ENCODE measurements at places on chromosomes 4 and X.

GRCh38 chrX:23436875-23437274 is 102.2 kb downstream of the PTCHD1 start:
- DNase-seq: no peak

- no peak for DNase-seq
Observed at GRCh38 chr4:184358521-184359232, 115.7 kb downstream of the IRF2 start.

DNA sequence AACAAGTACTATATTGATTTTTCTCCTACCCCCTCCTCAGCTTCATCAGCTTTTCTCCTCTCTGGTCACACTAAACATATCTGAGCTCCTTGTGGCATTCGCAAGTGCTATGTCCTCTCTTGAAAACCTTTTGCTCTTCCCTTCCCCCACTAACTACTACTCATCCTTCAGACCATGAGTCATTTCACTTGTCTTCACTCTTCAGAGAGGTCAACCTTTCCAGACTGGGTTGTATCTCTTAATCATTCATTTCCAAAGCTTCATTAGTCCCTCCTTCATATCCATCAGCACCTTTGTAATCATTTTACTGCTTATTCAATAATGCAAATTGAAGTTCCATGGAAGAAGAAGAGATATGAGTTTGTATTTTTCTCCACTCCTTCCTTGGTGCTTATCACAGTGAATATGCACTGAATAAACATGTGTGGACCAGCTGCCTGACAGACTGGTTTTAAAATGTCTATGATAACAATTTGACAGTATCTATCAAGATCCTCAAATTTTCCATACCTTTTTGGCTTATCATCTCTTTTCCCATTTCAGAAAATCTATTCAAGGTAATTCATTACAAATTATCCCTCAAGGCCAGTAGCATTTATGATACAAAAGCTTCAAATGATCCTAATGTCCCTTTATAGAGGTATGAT is 28.4 kb downstream of the DDX60L start:
- no peak for DNase-seq

- no peak for DNase-seq
Observed at GRCh38 chr4:61225656-61226055, 25.5 kb downstream of the ADGRL3 start.

DNA sequence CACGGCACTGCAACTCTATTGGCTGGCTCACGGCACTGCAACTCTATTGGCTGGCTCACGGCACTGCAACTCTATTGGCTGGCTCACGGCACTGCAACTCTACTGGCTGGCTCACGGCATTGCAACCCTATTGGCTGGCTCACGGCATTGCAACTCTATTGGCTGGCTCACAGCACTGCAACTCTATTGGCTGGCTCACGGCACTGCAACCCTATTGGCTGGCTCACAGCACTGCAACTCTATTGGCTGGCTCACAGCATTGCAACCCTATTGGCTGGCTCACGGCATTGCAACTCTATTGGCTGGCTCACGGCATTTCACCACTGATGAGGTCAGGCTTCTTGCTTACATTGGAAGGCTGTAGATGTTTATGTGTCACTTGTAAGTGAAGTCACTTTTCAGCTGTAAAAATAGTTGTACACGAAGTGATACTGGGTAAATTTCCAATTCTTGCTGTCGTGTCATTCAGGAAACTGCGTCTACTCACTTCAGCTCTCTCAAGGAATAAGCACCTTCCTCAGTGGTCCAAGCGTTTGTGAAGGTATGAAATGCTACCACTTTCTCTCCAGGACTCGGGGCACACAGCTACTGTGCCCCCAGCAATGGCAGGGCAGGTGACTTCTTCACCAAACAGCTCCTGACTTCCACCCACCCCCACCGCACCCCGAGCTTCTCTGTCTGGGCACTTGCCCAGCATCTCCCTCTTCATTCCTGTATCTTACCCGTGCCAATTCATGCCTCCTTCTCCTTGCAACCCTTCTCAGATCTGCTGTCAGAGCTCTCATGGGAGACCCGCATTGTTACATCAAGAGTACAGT is 141.3 kb downstream of the AFAP1 start:
- DNase-seq: no peak

- no peak for DNase-seq
Observed at GRCh38 chr4:53122280-53123116, 243.4 kb downstream of the SCFD2 start.

GRCh38 chr4:152983221-152983620 is 47.1 kb downstream of the FHDC1 start:
- DNase-seq: no peak

- DNase-seq: no peak
Observed at GRCh38 chr4:26171941-26172340, 148.9 kb upstream of the RBPJ start.

DNA sequence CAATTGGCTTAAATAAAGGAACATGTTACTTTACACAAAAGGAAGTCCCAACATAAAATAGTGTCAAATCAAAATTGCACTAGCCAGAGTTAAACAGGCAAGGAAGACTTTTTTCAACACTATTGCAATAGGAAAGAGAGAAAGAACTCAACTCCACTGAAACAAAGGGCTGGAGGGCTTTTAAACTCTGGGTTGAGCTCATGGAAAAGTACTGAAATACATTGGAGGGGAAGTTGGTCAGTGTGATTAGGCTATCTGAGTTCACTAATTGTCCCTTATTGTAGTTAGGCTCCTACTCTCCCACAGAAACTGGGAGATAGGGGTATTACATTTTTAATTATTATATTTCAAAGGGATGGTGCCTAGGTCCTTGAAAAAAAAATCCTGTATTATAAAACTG is 491.2 kb upstream of the LCORL start:
- DNase-seq: no peak

GRCh38 chr4:73741750-73742489 is 1.6 kb downstream of the CXCL8 start:
- DNase-seq: no peak

GRCh38 chr4:4384837-4385236 is 2.1 kb upstream of the NSG1 start:
- DNase-seq: no peak

DNA sequence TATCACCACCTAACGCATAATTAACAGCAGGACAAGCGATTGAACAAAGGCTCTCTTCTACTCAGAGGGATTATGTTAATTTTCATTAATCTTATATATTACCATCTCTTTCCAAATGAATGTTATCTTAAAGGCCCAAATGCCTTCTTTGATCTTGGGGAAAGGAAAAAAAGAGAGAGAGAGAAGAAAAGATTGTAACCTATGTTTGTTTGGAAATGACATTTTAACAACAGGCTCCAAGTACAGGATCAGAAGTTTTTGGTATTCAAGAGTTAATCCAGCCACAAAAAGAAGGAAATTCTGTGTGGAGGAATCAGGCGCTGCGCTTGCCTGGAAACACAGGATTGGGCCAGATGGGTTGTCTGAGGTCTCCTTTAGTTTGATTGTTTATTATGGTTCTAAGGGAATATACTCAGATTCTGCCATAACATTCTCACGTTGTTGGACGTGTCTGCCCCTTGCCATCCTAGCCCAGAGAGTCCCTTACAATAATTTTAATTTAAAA is 100.7 kb upstream of the STX18 start:
- DNase-seq: no peak

DNA sequence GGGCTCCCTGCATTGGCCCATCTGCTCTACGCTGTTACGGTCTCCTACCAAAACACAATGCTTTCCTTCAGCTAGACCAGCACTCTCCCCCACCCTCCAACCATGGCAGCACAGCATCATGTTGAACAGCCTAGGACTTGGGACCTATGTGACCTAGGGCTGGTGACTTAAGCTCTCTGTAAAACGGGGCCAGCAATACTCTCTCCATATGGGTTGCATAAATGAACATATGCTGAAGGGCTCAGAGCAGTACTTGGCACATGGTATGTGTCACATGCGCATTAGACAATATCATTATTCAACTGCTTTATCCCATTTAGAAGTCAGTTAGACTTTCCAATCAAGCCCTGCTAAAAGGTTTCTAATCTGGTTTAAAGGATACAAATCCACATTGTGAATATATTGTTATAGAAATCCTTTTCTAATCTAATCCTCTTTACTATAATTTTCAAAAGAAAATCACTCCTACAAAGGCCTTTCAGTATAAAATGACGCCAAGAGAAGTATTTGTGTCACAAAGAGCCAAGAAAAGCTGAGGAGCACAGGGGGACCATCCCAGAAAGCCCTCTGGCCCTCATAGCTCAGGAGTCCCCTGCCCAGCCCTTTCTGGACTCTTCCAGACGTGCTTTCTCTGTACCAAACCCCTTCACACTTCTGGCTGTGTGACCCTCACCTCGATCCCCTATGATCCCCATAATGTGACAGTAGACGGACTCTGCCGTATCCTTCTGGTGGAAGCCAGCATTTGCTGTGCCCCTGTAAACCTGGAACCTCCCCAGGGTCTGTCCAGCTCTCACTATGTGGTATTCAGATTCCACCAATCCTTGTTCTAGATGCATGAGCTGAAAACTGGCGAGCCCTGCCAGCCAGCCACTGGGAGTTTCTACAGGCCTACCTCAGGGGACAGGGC is 42.3 kb downstream of the NSG1 start:
- no peak for DNase-seq

GRCh38 chrX:81414630-81415029 is 212.7 kb downstream of the SH3BGRL start:
- no peak for DNase-seq

GRCh38 chr4:156516698-156517097 is 454.9 kb downstream of the PDGFC start:
- DNase-seq: no peak

DNA sequence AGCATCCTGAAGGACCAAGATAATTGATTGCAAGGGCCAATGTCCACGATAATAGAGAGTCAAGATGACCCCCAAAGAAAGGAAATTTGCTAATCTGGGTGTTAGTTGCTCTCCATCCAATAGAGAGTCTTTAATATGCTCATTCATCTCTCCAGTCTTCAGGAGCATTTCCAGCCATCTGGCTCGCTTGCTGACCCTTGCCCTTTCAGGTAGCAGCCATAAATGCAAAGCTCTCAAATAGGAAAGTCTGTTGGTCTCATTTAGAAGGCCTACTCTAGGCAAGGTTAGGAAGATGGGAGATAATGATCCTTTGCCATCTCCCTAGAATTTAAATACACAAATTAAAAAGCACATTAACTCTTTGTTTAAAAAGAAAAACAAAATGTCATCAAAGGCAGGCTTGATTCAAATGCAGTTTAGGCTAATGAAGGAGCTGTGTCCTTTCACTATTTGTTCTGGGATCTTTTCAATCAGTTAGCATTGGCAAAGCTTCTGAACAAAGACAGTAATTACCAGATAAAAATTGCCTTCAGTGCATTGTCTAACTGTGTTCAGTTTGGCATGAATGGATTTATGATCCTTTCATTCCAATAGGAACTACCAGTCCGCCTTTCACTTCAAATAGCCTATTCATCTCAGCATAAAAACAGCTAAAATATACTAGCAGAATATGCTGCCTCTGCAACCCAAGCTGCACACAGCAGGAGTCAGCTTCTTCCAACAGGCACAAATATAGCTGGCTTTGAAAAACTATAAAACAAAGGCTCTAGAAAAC is 49.6 kb upstream of the ATXN3L start:
- DNase-seq: no peak

DNA sequence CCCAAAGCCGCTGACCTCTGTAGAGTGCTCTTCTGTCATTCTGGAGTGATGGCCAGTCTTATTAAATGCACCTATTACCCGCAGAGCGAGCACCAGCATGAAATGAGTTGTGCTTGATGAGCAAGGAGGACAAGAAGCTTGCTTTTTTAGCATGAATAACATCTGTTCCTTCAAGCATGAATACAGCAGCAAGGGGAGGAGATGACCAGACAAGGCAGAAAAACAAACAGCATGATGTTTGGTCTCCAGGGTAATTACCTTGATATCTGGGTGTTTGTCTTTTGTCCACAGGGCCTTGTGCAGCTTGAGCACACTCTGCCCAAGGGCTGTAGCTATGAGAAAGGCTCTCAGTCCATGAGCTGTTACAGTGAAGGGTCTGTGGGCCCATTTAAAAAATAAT is 324.8 kb upstream of the DDX53 start:
- DNase-seq: no peak

DNA sequence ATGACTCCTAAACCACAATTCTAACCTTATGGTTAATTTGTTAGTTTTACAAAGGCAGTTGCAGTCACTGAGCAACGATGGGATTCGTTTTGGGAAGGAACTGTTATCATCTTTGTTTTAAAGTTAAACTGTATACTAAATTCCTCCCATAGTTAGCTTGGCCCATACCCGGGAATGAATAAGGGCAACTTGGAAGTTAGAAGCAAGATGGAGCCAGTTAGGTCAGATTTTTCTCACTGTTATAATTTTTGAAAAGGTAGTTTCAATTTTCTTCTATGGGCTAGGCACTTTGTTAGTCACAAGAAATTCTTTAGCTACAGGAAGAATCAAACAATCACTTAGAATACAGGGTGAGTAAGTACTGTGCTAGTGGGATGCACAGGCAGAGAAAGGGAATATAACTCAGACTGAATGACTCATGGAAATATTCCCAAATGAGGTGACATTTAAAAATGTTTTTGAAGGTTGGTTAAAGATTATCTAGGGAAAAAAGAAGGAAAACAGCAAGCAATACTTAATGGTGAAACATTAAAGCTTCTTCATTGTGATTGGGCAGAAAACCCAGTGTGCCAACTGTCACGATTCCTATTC is 153.6 kb downstream of the MAGEB17 start:
- no peak for DNase-seq

GRCh38 chr4:102734116-102734515 is 26.7 kb downstream of the MANBA start:
- DNase-seq: no peak

GRCh38 chr4:174434455-174434854 is 87.8 kb downstream of the HPGD start:
- DNase-seq: no peak

- no peak for DNase-seq
Observed at GRCh38 chr4:113555868-113556267, 205.7 kb downstream of the CAMK2D start.

DNA sequence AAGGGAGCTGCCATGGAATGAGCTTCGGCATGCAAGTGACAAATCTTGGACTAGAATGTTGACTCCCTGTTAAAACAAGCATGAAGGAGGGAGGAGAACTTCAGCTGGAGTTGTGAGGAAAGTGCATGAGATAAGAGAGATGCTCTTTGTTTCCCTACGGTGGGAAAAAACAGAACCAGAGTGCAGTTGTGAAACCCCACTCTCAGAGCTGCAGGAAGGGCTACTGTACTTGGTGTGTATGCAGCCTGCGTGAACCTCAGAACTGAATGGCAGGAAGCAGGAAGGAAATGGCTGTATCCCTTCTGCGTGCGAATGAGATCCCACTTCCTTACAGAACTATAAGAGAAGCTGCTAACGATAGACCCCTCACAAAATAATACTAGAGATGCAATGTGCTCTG is 57.2 kb downstream of the EGF start:
- no peak for DNase-seq

Data from stimulated activated CD8-positive, alpha-beta memory T cell treated with anti-CD3 and anti-CD28 coated beads, Interleukin-12 subunit alpha, Interleukin-12 subunit beta, amount 100 ng/mL, for 4 hours (primary cell).